ENCODE measurements at places on chromosomes 11 and 22. TPM values are rescaled to one million over a fixed set of nuclear protein-coding genes. Genes with fewer than 3 reads are reported as not detected.
A peak's percentile ranks its signal among the peaks of the same experiment; 100 is the strongest.

DNA sequence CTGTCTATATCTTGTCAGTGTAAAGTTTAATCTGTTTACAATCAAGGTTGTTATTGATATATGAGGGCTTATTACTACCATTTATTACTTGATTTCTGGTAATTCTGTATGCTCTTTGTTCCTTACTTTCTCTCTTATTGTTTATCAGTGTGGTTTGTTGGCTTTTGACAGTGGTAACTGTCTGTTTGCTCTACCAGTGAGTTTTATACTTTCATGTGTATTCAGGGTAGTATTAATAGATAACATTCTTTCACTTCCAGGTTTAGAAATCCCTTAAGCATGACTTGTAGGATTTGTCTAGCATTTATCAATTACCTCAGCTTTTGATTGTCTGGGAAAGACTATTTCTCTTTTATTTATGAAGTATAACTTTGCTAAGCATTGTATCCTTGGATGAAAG, 37.5 kb upstream of the SLC22A25 start:
- DNase-seq, result no peak

- DNase-seq, result peak; percentile 48
Measured at GRCh38 chr22:42743501-42743991, 22.9 kb upstream of the A4GALT start.

GRCh38 chr11:45333001-45333971, 47.1 kb upstream of the SYT13 start:
- DNase-seq, result peak; percentile 76

- no peak for DNase-seq
Measured at GRCh38 chr11:35553021-35553420, 27.6 kb upstream of the PAMR1 start.

DNA sequence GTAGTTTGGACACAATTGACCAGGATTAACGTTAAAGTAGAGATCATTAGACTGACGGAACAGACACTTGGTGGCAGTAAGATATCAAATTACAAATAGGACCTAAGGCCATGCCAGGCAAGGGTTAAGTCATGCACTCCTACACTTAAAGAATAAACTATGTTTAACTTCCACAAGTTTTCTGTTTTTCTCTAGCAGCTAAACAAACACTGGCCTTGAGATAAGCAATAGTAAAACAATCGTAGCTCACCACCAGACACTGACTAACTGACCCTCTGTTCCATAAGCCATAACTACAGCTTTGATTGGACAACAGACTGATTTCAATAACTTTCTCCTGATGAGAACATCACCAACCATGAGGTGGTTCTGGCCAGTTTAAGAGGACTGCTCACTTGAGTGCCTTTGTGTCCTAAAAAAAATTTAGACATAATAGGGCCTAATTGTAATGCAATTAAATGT, 2.0 kb upstream of the CEP126 start:
- DNase-seq, result no peak

GRCh38 chr11:3808861-3809623, 682 bp downstream of the PGAP2 start:
- DNase-seq, result peak; percentile 65

GRCh38 chr22:32743046-32743445, 58.5 kb upstream of the TIMP3 start:
- DNase-seq, result no peak

DNA sequence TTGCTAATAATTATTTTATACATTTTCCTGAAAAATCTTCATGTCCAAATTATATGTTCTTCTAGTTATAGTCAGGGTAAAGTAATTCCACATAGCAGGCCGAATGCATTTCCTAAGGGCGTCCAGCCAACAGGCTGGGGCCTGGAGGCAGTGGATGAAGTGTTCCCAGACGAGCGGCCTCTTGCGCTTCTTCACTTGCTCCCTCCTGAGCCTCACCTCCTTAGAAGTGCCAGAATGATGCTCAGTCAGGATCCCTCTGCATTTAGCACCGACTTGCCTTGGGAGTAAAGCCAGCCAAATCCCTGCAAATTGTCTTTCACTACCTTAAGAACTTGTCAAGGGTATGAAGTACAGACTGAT, 1.5 kb downstream of the OLFML1 start:
- DNase-seq, result no peak

DNA sequence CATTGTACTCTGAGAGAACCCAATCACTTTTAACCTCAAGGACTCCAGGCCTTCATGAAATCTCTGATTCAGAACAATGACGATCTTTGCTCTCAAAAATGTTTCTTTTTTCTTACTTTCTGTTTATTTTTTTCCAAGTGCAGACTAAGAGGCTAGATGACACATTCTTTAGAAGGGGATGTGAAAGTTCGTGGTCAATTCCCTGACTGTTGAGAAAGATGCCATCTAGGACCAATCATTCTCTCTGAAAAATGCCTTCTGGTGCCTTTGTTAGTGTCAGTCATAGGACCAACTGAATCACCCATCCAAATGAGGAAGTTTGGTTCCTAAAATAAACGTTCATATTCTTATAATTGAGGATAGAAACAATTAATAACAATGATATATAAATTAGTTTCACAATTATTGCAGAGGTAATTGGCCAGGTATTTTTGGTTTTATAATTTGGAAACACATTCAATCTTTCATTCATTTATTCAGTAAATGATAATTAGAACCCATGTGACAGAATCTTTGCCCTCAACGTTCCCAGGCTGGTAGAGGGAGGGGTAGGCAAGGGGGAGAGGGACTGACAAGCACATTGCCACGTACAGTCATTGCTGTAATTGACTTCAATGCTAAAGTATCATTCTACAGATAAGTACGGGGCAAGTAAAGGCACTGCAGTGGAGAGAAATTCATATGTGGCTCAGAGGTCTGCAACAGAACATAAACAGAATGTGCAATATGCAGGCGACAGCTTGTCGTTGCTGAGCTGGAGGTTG, 333.4 kb upstream of the MPPED2 start:
- no peak for DNase-seq

GRCh38 chr11:84626256-84626655, 1000.9 kb downstream of the DLG2 start:
- DNase-seq, result no peak

- DNase-seq, result peak; percentile 21
Measured at GRCh38 chr22:29917052-29917902, 34.3 kb downstream of the MTMR3 start.

DNA sequence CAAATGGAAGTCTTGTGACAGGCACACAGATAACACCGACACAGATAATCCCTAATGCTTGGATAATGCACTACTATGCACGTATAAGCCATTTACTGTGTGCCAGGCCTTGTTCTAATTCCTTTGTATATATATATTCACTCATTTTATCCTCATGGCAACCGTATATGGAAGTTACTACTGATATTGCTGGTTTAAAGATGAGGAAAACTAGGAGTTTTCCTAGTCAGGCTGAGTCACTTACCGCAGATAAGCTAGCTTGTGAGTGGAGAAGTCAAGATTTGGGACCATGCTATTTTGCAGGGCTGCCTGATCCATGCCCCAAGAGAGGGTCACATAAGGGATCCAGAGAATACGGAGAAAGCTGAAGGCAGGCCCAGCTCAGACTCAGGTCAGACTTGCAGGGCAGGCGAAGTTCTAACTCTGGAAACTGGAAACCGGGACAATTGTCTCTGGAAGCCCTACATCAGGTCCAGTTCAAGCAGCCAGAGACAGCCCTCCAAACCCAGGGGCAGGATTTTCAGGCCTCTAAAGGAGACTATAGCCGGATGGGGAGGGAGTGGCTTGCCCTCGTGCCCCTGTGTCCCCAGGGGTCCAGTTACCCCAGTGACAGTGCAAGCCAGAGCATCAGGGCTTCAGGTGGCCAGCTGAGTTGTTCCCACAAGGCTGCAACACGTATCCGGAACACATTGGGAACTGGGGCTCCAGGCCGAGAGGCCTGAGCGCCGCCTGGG, 534.8 kb downstream of the INSC start:
- no peak for DNase-seq

- peak; percentile 11 for DNase-seq
Measured at GRCh38 chr11:128690665-128691101, 3.2 kb upstream of the FLI1 start.

DNA sequence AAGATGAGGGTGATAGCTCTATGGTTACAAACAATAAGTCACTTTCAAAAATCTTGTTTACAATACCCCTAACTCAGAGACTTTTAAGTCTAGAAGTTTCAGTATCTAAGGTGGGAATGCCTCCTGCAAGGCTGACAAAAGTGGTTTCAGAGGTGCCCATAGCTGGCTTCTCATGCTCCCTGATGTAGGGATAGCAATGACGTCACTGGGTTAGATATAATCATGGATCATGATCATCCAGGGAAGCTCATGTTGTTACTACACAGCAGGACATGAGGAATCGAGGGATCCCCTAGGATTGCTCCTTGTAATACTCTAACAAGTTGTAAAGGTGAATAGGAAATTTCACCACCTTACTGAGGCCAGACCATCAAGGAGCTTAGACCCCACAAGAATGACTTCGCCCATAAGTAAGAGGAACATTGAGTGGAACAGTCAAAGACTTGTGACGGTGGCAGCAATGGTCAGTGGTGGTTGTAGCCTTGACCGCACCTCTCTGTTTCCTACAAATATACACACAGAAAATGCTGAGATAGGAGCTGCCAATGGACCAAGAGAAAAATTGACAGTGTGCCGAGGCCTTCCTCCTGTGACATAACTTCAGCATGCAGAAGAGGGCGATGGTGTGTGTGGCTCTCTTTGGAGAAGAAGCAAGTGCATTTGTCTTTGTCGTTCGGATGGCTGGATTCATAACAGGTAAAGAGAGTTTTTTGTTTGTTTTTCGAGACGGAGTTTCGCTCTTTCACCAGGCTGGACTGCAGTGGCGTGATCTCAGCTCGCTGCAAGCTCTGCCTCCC, 15.6 kb downstream of the APOL4 start:
- DNase-seq, result no peak

DNA sequence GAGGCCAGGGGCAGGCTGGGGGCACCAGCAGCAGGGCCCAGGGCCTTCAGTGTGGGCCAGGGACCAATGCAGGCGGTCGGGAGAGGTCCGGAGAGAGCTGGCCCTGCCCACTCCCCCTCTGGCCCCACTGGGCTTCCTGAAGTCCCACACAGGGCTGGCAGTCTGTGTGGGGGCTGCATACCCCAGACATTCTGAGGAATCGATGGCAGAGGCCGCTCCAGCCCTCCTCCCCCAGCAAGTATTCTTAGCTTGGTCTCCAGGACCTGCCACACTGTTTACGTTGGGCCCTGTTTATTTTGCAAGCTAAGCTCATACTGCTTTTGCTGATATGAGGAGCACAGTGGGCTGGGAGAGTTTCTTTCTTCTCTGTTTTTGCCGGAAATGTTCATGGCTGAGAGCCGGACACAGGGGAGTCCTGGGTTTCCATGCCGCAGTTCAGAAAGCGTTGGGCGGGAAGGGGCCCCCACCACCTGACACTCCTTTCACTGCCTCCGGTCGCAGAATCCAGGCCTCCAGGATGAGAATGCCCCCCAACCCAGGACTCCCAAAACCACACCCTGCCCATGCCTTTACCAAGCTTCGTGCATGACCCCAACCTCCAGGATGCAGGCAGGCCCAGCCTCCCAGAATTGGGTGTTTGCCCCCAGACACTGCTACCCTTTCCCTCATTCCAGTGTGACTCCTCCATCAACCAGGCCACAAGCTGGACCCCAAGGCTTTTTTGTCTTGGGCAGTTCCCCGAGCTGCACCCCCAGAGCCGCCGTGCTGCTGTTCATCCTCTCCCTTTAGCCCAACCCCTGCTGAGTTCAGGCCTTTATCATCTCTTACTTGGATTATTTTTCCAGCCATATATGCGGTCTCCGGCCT, 81.8 kb upstream of the KCNQ1OT1 start:
- no peak for DNase-seq

GRCh38 chr11:61912530-61912898, 4.9 kb downstream of the RAB3IL1 start:
- no peak for DNase-seq

- no peak for DNase-seq
Measured at GRCh38 chr11:43035086-43035485, 276.7 kb upstream of the API5 start.

Gene SCUBE2
- polyA plus RNA-seq, result 0.47 TPM

Gene RASSF7
- polyA plus RNA-seq, result 39.6 TPM

Gene ANO5
- polyA plus RNA-seq, result 1.7 TPM

Gene DTX4
- polyA plus RNA-seq, result 4.2 TPM

Gene OR5P2
- polyA plus RNA-seq, result not detected

Gene MMP13
- polyA plus RNA-seq, result not detected

Gene MIOX
- not detected for polyA plus RNA-seq

Gene FADS3
- polyA plus RNA-seq, result 44.4 TPM

Gene EHF
- not detected for polyA plus RNA-seq

Data from GM23338 (cell line).